Kidney (tissue), 22 donors: ENCODE measurements at places on chromosomes 3 and 15.

GRCh38 chr3:42143440-42143839 is 52.3 kb downstream of the TRAK1 start:
- DNase-seq: no peak

DNA sequence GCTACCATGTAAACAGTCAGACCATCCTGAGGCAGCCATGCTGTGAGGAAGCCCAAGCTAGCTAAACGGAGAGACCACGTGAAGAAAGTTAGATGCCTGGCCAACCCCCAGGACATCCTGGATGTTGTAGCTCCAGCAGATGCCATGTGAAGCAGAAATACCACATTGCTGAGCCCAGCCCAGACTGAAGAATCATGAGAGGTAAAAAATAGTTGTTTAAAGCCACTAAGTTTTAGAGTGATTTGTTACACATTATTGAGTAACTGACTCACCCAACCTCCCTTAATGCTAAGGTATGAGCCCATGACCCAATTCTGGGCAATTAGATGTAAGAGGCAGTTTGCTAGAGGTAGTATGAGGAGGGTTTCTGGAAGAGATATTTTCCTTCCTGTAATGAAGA is 200.5 kb downstream of the THRB start:
- DNase-seq: no peak

- DNase-seq: no peak
Measured at GRCh38 chr3:24502690-24503089, 8.0 kb upstream of the THRB start.

- no peak for DNase-seq
Measured at GRCh38 chr3:47012342-47013230, 33.1 kb downstream of the NBEAL2 start.

GRCh38 chr3:37098884-37099283 is 75.5 kb downstream of the LRRFIP2 start:
- no peak for DNase-seq

- DNase-seq: no peak
Measured at GRCh38 chr3:74538669-74539068, 75.8 kb downstream of the CNTN3 start.

DNA sequence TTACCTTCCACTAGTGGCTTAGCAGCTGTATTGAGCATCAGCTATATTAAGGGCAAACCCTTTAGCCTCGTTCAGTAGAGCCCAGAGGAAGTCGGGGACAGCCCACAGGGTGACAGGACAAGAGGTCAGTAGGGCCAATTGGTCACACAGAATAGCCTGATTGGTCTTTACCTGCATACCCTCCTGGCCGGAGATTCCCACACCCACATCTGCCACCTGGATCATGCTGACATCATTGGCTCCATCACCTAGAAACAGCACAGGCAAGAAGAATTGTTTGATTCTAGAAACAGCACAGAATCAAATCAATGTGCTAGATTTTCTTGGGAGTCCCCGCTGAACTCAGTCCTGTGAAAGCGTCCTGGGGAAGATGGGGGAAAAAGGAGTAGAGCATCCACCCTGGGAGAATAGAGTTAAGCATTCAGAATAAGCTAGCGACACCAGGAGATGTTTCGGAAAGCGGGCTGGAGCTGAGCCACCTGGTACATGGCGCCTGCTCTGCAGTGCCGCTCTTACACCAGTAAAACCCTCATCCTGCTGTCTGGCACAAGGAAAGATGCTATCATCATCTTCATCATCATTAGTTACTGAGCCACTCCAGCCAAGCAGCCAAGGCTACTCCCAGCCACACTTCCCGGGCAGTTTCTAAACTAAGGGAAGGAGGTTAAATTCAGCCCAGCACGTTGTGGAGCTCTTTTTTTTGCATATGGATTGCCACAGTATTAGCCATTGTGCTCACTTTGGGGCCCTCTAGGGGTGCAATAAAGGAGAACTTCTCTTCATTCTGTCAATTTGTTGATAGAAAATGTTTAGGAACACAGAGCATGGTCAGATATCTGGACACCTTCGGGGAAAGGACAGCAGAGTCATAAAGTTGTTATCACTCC is 171.3 kb downstream of the ATP10A start:
- DNase-seq: no peak

DNA sequence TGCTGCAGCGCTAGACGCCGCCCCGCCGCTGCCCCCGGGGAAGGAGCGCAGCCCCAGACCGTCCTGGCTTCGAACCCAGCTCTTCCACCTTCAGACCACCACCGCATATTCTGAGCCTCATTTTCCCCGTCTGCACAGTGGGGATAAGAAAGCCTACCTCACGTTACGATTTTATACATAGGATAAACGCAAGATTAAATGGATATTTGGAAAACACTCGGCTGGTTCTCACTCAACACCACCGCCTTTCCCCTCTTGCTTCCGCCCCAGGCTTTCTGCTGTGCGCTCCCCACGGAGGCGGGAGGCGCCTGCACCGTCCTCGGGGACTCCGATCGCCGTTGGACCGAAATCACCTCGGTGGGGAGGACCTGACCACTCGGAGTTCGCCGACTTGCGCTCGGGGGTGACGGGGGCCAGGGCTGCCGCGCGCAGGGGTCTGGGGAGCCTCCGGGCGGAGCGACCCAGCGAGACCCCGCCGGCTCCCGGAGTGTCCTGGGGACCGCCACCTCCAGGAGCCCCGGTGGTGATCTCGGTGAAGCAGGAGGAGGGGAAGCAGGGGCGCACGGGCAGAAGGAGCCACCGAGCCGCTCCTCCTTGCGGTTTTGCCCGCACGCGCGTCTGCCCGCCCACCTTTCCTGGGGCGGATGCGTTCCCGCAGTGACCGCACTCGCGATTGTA is 4.0 kb downstream of the FBXL22 start:
- DNase-seq: peak; percentile 41

DNA sequence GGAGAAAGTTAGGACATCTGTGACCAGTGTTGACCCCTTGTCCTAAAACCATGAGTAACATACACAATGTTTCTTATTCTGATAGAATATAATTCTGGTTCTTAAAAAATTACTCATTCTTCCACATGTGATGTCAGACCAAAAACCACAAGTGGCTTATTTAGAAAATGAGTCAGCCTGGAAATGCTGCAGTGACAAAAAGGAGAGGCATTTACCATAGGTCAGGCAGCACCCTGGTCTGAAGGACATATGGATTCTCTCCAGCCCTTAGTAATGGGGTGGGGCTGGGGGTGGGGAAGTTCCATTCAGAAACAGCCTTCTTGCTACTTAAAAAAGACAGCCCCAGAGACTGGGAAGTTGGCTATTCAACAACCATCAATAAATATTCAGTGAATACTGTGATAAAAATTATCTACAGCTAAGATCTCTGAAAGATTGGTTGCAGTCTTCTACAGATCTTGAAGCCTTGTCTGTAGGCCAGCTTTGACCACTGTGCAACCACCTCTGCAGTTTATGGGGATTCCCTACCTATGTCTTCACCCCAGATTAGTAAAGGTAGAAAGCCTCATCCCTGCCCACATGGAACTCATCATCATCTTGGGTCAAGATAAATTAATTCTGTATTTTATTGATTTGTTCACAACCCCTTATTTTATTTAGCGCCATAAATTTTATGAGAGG is 34.9 kb upstream of the TIMP4 start:
- DNase-seq: no peak

DNA sequence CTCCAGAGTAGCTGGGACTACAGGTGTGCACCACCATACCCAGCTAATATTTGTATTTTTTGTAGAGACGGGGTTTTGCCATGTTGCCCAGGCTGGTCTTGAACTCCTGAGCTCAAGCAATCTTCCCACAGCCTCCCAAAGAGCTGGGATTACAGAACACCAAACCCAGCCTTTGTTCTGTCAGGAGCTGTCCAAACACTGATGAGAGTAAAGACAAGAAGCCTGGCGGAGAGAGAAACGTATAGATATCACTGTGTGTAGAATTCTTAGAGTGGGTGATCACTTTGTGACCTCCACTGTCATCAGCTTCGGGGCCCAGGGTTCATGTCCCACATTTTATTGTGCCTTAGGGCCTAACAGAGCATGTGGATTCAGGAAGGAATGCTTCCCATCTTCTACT is 159.5 kb downstream of the SNRK start:
- peak; percentile 6 for DNase-seq

DNA sequence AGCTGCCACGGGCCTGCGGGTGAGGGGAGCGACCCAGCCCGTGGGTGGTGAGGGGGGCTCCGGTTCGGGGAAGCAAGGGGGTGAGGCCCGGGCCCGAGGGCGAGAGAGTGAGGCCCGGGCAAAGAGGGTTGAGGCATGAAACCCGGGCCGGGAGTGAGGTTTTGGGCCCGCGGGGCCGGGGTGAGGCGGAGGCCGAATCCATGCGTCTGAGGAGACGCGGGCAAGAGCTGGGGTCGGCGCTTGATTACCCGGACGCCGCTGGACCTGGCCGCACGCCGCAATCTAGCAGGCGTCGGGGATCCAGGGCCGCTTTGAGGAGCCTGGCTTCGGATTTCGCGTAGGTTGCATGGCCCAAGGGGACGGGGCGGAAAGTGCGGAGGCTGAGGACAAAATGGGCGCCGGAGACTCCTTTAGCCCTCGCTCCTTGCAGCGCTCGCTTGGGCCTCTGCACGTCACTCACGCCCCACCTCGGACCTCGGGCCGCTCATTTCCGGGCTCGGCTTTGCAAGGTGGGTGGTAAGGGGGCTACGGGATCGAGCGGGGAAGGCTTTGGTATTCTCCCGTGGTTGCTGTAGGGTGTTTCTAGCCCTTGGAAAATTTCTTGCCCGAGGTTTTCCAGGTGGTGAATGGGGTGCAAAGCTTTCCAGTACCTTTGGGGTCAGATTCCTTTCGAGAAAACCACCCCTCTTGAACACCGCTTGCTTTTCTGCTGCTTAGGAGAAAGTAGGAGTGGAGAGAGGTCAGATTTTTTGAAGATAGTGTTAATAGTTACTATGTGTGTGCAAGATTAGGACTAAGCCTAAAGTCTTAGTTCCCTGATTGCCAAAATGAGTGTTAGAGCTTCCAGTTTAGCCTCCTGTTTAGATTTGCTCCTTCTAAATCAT is 827 bp downstream of the SLC25A36 start:
- DNase-seq: peak; percentile 89

- DNase-seq: peak; percentile 66
Measured at GRCh38 chr15:101489237-101489598, 289 bp downstream of the PCSK6 start.
